ENCODE measurements at places on chromosomes 4 and X.

DNA sequence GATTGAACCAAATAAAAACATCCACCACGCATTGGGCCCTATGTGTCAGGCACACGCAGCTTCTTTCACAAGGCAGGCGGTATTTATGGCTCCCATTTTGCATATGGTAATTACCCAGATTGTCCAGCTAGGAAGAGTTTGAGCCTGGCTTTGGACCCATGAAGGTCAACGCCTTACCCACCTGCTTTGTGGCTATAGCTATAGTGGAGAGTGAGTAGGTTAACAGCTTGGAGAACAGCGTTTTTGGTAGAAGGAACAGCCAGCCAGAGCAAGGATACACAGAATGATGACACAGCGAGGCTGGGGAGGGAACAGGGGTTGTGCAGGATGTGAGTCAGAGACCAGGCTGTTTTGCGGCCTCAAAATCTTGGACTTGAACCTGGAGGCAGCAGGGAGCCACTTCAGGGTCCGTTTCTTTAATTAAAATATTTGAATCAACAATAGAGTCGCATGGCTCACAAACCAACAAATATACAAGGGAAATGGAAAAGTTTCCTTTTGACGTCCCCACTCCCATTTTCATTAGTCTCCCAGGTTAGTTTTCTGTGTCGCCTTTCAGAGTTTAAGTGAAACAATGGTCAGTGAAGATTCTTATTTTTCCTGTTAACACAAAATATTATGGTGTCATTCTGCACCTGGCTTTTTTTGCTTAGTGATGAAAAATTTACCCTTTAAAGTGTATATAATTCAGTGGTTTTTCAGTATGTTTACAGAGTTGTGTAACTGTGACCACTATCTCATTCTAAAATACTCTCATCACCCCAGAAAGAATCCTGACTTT lies 118.2 kb upstream of the STX18 start:
- no peak for DNase-seq
- H3K36me3 ChIP-seq: no peaks in the 10 kb centered on the region
- no peak overlapping the region for H3K27ac ChIP-seq
- H3K27me3 ChIP-seq: no peaks in the 10 kb centered on the region
- no peaks in the 10 kb centered on the region for H3K4me1 ChIP-seq

DNA sequence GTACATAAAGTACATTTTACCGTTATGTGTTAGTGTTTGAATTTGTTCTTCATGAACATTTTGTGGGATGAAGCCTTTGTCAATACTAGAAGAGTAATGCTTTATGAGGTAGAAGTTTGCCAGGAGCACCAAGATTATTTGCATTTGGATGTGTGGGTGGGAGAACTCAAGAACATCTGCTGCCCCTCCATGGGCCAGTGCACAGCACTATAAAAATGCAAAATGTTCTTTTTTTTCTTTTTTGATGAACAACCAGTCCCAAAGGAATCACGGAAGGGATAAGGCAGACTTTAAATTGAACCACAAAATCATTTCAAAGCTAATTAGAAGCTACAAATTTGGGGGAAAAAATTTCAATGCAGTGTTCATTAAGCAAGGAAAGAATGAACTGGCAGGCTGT lies 300.3 kb upstream of the NWD2 start:
- no peaks in the 10 kb centered on the region for H3K27me3 ChIP-seq
- no peaks in the 10 kb centered on the region for H3K4me1 ChIP-seq
- no peaks in the 10 kb centered on the region for H3K36me3 ChIP-seq
- no peak overlapping the region for H3K27ac ChIP-seq
- DNase-seq: no peak
- no peak overlapping the region for H3K4me3 ChIP-seq

- H3K4me3 ChIP-seq: no peak overlapping the region
- no peaks in the 10 kb centered on the region for H3K4me1 ChIP-seq
- no peaks in the 10 kb centered on the region for H3K36me3 ChIP-seq
- no peak for DNase-seq
- no peak overlapping the region for H3K27ac ChIP-seq
- no peaks in the 10 kb centered on the region for H3K27me3 ChIP-seq
Measured at GRCh38 chrX:38654302-38654701, 93.0 kb downstream of the TSPAN7 start.

GRCh38 chrX:137428221-137428661 lies 137.7 kb upstream of the ZIC3 start:
- no peak overlapping the region for H3K27ac ChIP-seq
- peaks cover 44% of the 10 kb centered on the region for H3K27me3 ChIP-seq
- DNase-seq: peak; percentile 29
- no peaks in the 10 kb centered on the region for H3K36me3 ChIP-seq

DNA sequence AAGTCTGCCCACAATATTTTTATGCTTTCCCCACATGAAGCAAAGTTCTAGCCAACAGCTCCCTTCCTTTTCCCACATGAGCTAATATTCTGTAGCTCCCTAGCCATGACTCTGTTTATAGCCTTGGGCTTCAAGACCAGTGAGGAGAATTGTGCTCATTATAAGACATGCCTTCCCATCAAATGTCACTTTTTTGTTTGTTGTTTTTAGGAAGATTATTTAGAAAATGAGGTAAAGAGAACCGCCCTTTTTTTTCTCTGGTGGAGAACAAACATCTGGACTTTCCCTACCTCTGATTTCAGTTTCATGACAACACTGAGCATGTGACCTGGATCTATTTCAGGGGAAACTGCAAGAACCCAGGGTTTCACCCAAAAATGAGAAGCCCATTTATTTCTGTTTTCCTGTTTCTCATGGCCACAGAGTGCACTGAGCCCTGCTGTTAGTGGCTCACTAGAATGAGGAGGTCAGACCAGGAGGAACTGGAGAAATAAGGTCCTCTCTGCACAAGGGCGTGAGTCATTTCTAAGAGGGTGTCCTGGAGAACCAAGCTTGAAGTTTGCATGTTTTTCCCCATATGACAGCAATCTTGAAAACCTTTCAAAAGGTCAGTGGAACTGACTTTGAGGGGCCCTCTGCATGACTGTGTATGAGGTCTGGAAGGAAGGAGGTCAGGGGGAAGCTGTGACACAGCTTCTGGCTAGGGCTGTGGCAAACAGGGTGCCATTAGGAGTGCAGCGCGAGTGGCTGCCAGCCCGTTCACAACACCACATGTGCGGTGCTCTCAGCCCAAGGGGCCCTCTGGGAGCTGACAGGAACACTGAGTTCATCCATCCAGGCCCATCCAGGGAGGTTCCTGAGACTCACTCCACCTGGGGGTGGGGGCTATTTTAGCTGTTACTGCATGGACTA lies 55.2 kb downstream of the CHST7 start:
- H3K4me3 ChIP-seq: no peak overlapping the region
- no peak overlapping the region for H3K27ac ChIP-seq
- H3K36me3 ChIP-seq: no peaks in the 10 kb centered on the region
- no peaks in the 10 kb centered on the region for H3K27me3 ChIP-seq

DNA sequence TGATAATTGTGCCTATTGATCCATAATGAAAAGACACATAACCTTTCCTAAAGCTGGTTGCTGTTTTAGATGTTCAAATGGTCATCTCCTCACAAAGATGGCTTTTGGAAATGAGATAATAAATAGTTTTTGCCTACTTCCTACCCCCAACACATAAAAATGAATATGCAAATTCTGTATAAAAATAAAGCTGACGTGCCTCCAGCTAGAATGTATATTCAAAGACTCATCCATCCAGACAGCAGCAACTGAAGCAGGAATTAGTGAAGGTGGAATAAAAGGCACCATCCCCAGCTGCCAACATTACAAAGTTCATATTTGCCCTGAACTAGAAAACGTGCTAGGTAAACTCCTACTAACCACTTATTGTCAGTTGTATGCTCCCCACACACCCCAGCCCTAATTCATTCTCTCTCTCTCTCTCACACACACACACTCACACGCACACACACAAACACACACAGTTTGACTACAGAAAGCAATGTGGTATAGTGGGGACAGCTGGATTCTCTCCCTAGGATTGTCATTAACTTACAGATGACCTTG lies 53.6 kb downstream of the PCDH19 start:
- DNase-seq: no peak
- no peaks in the 10 kb centered on the region for H3K36me3 ChIP-seq
- no peaks in the 10 kb centered on the region for H3K27me3 ChIP-seq
- no peak overlapping the region for H3K4me3 ChIP-seq
- no peak overlapping the region for H3K27ac ChIP-seq
- H3K4me1 ChIP-seq: no peaks in the 10 kb centered on the region

GRCh38 chr4:88792268-88792781 lies 94.7 kb upstream of the NAP1L5 start:
- no peaks in the 10 kb centered on the region for H3K27me3 ChIP-seq
- H3K36me3 ChIP-seq: peaks cover 10% of the 10 kb centered on the region
- no peak overlapping the region for H3K4me3 ChIP-seq
- H3K4me1 ChIP-seq: peaks cover 4% of the 10 kb centered on the region
- no peak overlapping the region for H3K27ac ChIP-seq

Data from kidney (tissue), 22 donors.